ENCODE measurements at places on chromosomes 12 and 14.

- no peak for DNase-seq
These were observed 79.4 kb downstream of the DYRK2 start for GRCh38 chr12:67727702-67728666.

DNA sequence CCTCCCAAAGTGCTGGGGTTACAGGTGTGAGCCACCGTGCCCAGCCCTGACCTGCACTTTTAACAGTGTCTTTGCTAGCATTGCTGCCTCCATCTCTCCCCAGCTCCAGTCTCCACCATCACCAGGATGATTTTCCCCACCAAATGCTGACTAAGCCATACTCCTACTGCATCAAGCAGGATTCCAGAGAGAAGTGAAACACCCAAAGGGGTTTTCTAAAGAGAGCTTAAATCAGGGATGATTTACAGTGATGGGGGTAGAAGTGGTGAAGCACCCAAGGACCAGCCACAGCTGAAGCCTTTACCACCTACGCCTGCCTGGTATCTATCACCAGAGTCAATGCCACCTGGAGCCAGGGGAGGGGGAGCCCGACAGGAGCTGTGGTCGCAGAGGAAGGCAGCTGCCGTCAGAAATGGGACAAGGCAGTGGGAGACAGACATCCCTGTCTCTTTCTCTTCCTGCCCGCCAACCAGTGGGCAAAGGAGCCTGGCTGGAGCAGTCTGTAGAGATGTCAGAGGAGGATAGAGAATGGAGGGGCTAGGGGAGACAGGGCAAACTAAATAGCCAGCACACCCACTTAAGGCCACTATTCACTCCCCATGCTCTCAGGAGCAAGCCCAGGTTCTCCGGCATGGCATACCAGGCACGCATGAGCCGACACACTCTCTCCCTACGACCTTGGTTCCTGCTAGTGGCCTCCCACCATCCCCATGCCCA, 22.4 kb upstream of the CD9 start:
- no peak for DNase-seq

DNA sequence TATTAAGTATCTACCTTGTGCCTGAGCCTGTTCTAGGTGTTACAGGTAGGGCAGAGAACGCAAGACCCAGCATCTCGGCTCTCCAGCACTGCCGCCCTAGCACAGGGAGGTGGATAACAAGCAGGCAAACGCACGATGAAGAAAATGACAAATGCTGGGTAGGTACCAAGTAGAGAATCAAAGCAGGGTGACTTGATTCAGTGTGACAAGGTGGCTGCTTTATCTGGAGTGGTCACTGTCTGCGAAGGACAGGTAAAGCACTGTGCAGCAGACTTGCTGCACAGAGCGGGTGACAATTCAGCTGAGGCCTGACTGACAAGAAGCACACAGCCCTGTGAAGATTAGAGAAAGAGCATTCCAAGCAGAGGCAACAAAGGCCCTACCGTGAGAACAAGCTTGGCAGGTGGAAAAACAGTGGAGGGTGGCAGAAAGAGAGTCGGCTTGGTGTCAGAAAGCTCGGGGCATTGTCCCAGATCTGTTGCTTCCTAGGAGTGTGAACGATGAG, 12.9 kb downstream of the PRKCH start:
- DNase-seq = no peak

DNA sequence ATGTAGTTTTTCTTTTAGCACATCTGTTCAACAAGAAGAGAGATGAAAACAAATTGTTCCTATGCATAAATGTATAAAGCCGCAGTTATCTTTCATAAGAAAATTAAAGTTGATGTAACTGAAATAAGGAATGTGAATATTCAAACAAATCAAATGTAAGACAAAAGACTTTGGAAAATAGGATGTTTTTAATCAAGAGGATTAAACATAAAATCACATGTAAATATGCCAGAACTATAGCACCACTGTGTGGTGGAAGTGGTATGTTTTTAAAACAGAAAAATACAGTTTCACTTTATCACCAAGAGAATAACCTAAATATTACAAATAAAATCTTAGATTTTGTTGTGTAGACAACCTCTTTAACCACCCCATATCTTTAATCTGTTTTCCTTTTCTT, 40.4 kb downstream of the CAPS2 start:
- no peak for DNase-seq

DNA sequence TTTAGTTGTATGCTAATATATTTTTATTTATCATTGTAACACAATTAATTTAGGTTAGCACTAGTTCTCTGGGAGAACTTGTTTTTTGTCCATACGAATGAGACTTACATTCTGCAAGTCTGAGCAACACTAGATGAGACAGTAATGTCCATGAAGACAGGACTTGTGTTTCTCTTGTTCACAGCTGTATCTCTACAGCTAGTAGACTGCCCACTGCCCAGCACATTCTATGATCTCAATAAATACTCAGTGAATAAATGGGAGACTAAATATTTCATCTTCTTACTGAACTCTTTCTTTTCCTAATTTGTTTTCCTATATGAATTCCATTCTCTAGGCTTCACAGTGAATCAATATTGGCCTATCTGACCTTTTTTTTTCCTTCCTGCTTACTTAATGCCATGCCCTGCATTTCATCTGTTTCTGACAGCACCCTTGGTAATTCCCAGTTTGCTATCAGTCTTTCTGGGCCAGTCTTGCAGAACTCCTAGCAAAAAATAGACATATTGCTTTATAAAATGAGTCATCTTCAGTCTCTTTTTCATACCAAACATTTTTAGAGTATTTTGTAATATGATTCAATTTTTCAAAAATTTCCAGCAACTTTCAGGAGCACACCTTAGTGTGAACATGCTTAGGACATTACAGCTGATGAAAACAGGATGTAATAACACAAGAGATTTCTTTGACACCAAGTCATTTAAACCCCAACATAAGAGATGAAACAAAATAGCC, 185.5 kb upstream of the ATP2B1 start:
- DNase-seq = no peak

GRCh38 chr12:62933602-62934238, 1.2 kb downstream of the PPM1H start:
- DNase-seq = no peak

- no peak for DNase-seq
These were observed 7.3 kb upstream of the C2CD5 start for GRCh38 chr12:22551624-22552023.

Measured in activated CD4-positive, alpha-beta T cell treated with anti-CD3 and anti-CD28 coated beads, Interleukin-2, amount 10 ng/mL, durations not matched to agents 7 days and 5 days (primary cell).